Activated T-helper 1 cell treated with anti-CD3 and anti-CD28 coated beads, Interleukin-2, amount 50 U/mL, for 16 hours (primary cell): ENCODE measurements at places on chromosomes 16 and 17.

- DNase-seq: peak; percentile 50
These were observed 3.7 kb upstream of the RAP1GAP2 start for GRCh38 chr17:2792366-2793169.

GRCh38 chr17:47252209-47252608 lies 1.4 kb upstream of the ITGB3 start:
- no peak for DNase-seq

- no peak for DNase-seq
These were observed 584 bp upstream of the STAT5B start for GRCh38 chr17:42276609-42277341.

DNA sequence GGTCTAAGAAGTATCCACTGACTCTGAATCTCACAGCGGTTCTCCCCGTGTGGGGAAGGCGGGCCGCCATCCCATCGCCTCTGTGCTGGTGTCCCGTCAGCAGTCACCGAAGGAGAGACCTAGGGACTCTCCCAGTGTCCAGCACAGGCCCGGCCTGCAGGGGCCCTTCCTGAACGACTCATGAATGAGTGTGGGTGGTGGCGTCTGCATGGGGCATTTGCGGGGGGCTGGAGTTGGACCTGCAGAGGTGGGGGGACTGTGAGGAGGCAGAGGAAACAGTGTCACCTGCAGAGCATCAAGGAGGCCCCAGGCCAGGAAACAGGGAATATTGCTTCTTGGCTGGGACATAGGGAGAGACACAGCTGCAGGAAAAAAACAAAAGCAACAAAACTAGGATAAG lies 10.3 kb downstream of the KCNG4 start:
- DNase-seq: no peak

DNA sequence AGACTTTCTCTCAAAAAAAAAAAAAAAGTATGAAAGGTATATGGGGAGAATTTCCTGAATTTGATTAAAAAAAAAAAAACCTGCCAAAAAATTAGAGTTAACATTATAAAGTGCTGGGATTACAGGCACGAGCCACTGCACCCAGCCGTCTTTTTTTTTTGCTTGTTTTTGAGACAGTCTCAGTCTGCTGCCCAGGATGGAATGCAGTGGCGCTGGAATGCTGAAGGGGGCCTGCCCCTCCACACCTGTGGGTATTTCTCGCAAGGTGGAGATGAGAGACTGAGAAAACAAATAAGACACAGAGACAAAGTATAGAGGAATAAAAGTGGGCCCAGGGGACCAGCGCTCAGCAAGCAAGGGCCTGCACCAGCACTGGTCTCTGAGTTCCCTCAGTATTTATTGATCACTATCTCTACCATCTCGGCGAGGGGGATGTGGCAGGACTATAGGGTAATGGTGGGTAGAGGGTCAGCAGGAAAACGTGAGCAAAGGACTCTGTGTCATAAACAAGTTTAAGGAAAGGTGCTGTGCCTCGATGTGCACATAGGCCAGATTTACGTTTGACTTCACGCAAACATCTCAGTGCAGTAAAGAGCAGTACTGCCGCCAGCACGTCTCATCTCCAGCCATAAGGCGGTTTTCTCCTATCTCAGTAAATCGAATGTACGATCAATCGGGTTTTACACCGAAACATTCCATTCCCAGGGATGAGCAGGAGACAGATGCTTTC lies 117.2 kb downstream of the GOSR1 start:
- no peak for DNase-seq

DNA sequence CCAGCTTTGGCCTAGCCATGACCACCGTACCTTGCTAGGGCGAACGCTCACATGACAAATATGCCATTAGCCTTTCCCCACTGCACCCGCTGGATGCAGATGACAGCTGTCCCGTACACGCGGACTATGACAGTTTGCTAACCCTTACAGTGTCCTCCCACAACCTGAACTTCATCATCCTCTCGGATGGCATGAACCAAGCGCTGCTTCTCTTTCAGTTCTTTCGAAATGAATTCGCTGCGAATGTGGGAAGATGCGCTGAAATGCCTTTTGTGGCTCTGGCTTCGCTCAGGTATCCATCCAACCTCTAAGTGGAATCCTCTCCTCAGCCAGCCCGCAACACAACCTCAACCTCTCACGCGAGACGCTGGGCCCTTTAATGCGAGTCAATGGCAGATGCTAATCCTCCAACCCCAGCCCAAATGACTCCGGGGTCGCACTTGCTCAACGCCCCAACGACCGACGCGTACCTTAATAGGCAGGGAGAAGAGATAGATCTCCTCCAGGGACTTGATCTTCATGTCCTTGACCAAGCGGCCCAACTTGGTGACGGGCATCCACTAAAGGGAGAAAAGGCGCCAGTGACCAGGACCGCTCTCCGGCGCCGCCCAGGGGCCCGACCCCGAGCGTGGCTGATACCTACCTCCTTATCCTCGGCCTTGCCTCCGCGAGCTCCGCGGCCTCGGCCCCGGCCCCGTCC lies 670 bp downstream of the RPS2 start:
- no peak for DNase-seq

- DNase-seq: no peak
These were observed 61.4 kb downstream of the AMFR start for GRCh38 chr16:56363781-56364565.

- DNase-seq: no peak
These were observed 30.9 kb downstream of the ABCC1 start for GRCh38 chr16:15980329-15980728.

DNA sequence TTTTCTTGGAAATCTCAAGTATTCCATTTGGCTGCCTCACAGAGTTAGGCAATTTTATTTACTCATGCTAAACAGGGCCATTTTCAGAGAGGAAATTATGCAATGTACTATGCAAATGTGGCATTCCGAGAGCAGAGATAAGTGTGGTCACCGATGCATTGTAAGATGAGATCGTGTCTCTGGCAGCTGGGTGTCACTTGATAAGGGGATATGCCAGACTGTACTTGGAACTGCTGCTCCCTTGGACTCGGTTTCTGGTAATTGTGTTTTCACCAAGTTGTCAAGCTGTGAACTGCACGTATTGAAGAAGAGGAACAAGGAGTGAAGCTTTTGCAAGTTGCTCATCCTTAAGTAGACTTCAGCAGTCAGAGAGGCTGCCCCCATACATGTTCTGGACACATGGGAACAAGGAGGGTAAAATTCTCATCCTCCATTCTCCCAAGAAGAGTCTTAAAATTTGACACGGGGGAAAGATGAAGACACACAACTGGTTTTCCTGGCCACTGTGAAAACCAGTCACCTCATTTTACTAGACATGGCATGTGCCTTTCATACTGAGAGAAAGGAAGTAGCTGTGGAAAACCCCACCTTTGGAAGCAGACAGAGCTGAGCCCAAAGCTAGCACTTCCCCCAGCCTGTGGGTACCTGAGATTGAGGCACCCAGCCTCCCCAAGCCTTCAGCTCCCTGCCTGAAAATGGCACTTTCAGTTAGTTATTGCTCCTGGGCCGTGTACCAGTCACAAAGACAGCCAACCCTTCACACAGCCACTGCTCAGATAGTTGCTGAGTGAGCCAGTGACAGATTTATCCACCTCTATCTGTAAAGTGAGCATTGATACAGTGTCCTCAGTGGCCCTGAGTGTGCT lies 150.7 kb downstream of the SOCS1 start:
- DNase-seq: no peak

DNA sequence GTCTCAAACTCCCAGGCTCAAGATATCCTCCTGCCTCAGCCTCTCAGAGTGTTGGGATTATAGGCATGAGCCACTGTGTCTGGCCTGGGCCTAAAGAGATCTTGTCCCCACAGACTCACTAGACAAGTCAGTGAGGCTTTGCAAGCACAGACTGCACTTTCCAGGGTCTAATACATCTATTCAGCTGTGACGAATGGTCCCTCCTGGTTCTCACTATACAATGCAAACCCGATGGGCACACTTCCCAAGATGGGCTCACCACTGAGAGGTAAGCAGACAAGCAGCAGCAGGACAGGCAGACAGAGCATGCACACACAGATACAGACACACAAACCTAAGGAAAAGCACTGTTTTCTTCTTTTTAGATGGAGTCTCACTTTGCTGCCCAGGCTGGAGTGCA lies 8.8 kb downstream of the MBTPS1 start:
- DNase-seq: no peak

GRCh38 chr16:85327731-85328675 lies 215.7 kb upstream of the CIBAR2 start:
- no peak for DNase-seq

DNA sequence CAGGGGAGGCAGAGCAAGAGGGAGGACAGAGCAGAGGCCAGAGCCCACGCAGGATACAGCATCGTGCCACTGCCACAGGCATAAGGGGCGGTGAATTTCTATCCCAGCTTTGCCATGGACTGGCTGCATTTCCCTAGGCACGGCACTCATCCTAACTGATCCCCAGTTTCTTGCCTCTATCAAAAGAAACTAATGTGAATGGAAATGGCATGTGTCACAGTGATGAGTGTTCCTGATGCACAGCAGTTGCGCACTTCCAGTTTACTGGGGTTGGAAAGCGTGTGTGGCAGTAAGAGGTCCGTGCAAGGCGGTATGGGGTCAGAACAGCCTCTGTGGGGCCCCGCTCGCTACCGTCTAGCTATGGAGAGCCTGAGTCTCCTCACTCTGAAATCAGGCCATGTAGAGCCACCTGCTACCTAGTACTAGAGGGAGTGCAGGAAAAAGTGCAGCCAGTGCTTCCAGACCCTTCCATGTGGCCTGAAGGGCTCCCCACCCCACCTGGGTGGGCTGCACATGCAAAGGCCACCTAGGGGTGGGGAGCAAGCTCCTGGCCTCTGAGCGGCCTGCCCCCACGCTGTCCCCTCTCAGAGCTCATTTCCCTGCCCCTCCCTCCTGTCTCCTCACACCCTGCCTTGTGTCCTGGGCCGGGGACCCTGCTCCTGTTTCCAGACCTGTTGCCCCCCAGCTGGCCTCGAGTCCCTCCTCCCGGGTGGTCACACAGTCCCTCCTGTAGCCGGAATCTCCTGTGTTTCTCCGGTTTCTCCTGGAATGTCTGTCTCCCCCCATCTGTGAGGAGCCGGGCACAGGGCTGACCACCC lies 5.0 kb upstream of the KCNJ18 start:
- no peak for DNase-seq

GRCh38 chr16:54957403-54958166 lies 26.9 kb downstream of the IRX5 start:
- no peak for DNase-seq

DNA sequence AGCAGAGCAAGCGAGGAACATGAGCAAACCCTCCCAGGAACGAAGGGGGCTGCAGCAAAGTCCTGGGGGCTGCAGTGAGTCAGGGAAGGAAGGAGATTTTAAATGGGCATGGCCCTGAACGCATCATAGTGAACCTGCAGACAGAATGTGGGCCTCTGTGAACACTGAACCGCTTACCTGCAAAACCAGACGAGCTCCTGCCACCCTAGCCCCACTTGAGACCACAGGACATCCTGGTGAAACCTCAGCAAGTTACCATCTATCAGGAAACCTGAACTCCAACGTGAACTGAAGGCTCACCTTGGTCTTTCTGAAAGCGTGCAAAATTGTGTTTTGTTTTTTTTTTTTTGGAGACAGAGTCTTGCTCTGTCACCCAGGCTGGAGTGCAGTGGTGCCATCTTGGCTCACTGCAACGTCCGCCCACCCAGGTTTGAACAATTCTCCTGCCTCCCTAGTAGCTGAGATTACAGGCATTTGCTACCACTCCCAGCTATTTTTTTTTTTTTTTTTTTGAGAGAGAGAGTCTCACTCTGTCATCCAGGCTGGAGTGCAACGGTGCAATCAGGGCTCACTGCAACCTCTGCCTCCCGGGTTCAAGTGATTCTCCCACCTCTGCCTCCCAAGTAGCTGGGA lies 30.8 kb downstream of the FANCA start:
- no peak for DNase-seq

DNA sequence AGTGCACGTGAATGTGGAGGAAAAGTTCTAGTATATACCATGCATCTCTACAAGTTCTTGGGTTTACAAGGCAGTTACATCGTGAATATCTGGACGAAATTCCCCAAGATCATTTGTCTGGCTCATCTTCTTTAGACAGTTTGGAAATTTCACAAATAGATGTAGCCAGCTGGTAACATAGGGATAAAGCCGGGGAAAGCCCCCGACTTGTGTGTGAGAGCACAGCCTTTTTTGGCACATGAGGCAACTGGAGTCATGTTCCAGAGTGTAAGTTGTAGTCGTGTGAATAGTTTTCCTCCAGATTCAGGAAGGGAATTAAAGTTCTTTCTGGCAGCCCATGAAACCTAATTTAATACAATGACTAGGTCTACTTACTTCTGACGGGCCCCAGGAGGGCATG lies 62.3 kb downstream of the MARCHF10 start:
- no peak for DNase-seq

DNA sequence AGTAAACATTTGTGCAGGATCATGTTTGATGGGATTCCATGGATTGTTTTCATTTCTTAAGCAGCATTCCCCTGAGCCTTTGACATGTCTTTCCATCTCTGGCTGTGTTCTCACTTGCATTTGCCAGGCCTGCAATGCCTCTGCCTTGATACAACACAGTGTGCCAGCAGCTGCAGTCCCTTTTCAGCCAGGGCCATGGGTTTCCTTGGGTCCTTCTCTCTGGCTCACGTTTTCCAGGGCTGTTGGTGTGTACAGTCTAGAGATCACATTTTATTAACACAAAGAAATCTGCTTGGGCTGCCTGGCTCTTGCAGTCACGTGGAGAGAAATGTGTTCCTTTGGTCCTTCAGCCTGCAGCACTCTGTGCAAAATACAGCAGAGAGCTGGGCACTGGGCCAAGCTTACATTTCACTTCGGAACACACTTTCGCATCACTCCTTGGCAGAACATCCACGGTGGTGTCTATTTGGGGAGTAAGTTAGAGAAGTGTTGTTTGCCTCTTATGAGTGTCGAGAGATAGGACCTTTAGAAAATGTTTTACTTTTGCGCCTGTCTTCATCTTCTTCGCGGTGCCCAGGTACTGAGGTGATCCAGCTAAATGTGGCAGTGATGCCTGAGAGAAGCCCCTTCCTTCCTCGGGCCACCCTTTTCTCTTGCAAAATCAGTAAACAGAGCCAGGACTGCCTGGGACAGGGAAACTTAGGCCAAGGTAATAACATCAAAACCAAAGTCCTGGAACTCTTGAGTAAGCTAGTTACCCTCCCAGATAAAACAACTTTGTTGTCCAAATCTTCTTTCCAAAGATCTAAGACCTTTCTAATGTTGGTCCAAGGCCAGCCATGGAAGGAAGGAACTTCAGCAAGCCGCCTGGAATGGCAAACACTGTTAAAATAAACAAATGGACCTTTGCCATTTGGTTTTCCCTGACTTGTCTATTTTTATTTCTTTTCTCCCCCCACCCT lies 20.9 kb downstream of the HLF start:
- no peak for DNase-seq

DNA sequence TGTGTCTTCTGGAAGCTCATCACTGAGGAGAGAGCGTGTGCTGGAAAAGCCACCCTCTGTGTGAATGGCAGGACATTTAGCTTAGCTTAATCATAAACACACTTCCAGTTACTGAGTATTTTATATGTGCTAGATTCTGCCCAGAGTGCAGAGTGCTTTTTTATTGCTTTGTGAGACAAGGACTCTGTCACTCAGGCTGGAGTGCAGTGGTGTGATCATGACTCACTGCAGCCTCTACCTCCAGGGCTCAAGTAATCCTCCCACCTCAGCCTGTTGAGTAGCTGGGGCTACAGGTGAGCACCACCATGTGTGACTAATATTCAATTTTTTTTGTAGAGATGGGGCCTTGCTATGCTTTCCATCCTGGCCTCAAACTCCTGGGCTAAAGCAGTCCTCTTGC lies 61.4 kb upstream of the IRX3 start:
- no peak for DNase-seq
